ENCODE measurements at places on chromosomes 3 and 15.

DNA sequence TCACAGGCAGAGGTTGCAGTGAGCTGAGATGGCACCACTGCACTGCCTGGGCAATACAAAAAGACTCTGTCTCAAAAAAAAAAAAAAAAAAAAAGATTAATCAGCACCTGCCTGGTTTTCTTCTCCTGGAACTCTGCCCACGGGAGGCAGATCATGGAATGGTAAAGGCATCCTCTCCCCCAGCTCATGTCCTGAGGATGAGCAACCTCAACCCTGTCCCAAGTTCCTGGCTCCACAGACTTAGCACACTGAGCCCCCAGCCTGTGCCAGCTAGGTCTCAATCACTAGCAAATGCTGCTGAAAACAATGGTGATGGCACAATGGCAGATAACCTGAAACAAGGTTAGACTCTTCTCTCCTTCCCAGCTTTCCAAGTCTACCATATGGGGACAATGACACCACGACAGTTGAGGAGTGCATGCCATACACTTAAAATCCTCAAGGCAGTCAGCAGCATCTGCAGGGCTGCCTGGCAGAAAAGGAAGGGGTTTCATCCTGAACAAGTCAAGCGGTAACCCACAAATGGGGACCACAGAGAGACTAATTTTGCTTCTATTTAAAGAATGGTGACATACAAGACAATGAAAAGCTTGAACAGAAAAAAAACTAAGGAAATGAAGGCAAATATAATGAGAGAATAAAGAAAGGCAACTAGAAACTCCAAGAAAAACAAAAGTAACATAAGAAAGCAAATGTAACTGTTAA is 4.8 kb downstream of the CLN6 start:
- DNase-seq = no peak

- DNase-seq = no peak
Observed at GRCh38 chr3:38634111-38634510, 15.4 kb downstream of the SCN5A start.

GRCh38 chr3:50383750-50384149 is 24.4 kb upstream of the TMEM115 start:
- no peak for DNase-seq

DNA sequence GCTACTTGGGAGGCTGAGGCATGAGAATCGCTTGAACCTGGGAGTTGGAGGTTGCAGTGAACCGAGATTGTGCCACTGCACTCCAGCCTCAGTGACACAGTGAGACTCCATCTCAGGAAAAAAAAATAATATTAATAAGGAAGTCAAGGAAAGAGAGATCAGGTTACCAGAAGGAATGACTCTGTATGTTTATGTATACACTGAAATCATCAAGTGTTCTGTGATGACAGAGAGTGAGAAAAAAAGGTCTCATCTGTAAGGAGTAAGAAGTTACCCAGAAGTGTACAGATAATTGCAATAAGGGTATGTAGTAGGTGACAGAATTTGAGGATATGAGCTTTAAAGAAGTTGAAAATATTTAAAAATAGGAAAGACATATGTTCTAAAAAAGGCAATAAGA is 4.3 kb upstream of the CCDC50 start:
- DNase-seq = no peak

DNA sequence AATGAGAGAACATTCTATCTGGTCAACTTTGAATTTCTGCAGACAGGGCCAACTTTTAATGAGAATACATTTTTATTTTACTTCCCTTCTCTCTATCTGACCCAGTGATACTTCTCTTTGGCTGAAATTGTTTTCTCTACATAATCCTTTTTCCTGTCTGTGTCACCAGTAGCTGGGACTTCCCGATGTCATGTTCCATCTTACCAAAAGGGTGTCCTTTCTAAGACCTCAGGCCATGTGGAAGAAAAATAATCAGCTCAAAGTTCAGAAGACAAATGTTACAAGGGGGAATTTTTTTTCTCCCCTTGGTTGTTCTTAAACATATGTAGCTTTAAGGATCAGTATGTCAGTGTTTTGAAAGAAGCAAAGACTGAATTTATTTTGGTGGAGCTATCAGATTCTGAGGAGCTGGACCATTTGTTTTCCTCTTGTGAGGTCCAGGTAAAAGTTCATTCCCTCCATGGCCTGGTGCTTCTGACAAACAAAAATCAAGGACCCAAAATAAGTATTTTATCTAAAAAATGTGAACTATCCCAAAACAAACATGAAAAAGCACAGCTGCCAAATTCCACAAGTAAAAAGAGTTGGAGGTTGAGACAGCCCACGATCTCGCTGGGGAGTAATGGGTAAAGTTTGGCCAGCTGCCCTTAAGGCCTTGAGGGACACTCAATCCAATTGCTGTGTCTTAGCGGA is 859.4 kb upstream of the NR2F2 start:
- no peak for DNase-seq

GRCh38 chr3:154931484-154931883 is 148.6 kb upstream of the MME start:
- DNase-seq = no peak

DNA sequence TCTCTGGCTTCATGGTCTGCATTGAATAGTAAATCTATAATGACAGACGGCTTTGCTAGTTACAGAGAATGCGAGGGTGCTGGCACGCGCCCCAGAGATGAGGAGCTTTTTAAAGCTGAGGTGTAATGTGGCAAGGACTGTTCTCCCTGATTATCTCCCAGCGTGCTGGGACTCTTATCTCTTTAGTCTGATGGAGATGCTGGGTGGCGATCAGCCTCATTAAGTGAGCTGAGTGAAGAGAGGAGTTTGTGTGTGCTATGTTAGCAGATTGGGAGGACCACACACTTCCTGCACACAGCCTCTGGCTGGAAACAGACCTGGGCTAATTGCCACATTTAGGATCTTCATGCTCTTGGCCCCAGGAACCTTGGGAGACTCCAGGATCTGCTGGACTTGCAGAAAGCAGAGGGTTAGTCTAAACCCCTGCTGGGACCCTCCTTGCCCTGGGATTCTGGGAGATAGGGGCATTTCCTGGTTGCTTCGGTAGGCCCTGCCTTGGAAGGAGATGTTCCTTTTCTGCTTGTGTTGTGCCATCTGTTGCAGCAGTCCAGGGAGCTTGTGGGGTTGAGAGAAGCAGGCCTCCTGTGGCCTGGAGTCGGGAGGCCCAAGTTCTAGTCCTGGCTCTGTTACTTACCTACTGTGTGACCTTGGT is 15.0 kb downstream of the PDIA5 start:
- DNase-seq = no peak

DNA sequence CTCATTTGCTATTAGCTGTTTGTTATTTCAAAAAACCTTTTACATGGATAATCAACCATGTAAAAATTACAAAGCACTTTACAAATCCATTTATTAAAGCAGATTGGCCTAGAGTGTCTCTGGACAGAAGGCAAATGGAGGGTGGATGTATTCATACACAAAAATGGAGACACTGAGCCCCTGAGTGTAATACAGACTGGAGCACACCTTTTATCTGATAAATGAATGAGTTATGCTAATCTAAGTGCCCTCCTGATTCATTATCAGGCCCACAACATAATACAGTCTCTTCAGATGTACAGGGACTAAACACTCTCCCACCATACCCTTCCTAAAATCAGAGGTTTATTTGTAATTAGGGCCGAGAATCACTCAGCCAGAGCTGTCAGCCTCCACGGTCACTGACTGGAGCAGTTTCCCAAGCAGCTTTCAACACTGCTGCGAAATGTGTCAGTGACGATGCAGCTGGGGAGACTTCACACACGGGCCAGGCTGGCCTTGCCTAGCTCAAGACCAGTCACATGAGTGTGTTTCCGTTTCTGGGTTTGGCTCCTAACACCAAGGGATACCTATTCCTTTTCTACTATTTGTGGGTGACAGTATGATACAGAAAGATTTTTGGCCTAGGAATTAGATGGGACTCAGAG is 271.8 kb downstream of the ZIC1 start:
- DNase-seq = peak; percentile 17

GRCh38 chr3:64806668-64807605 is 119.1 kb upstream of the ADAMTS9 start:
- no peak for DNase-seq

DNA sequence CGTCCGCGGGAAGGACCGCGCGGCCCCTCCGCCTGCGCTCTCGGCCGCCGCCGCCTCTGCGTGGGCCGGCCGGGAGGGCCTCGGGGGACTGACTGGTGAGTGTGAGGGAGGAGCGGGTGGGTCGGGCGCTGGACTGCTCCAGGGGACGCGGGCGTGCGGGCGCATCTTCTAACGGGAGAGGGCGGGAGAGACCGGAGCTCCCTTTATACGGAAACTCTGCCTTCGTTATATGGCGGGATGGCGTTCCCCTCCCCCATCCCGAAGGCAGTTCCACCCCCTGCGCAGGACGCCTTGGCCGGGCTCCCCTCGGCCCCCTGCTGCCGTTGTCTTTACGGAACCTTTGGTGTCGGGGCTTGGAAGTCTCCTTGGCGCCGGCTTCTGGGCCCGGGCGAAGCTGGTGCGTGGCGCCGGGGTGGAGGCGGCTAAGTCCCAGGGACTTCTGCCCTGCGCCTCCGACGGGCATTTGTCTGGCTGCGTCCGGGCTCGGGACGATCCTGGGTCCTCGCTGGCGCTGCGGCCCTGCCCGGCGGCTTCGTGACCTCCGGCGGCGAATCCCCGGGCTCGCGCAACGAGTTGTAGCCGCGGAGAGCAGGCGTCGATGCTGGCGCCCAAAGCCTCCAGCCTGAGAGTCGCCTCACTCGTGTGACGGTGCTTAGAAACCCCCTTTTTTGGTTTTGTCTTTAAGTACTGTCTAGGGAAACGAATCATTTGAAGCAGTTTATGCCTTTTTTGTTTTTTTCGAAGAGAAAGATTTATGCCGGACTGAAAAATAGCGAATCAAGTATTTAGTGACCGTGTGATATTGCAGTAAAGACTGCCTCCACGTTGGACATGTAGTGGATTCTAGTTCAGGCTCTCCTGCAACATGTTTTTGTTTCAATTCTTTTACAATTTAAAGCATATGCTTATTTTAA is 623 bp downstream of the ZNF639 start:
- DNase-seq = peak; percentile 54

DNA sequence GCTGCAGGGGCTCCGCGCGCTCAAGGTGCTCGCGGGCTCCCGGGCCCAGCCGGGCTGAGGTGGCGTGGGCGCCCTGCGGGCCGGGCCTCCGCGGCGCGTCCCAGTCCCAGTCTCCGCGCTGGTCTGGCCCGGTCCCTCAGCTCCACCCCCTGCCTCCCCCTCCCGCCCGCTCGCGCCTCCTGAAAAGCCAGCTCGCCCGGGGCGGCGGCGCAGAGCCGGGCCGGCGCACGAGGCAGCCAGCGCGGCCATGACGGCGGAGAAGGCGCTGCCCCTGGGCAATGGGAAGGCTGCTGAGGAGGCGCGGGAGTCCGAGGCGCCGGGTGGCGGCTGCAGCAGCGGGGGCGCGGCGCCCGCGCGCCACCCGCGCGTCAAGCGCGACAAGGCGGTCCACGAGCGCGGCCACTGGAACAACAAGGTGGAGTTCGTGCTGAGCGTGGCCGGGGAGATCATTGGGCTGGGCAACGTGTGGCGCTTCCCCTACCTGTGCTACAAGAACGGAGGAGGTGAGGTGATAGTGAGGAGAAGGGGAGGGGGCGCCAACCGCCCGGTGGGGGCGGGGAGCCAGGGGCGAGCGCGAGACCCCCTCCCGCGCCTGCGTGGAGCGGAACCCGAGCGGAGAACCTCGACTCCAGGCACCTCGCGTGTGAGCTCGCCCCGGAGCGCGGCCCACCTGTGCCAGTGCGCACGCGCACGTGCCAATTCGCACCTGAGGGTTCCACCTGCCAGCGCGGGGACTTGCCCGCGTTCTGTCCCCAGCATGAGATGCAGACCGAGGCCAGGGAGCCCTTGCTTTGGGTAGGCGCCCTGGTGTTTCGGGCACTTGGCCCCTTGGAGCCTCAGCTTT is at the start of gene SLC6A11:
SLC6A11 (plus strand) TSS at position 210 of the 844 bp plus-strand sequence; CDS start at position 248, 38 bp downstream.
- DNase-seq = peak; percentile 1

- no peak for DNase-seq
Observed at GRCh38 chr3:115293321-115293720, 146.2 kb upstream of the ZBTB20 start.

DNA sequence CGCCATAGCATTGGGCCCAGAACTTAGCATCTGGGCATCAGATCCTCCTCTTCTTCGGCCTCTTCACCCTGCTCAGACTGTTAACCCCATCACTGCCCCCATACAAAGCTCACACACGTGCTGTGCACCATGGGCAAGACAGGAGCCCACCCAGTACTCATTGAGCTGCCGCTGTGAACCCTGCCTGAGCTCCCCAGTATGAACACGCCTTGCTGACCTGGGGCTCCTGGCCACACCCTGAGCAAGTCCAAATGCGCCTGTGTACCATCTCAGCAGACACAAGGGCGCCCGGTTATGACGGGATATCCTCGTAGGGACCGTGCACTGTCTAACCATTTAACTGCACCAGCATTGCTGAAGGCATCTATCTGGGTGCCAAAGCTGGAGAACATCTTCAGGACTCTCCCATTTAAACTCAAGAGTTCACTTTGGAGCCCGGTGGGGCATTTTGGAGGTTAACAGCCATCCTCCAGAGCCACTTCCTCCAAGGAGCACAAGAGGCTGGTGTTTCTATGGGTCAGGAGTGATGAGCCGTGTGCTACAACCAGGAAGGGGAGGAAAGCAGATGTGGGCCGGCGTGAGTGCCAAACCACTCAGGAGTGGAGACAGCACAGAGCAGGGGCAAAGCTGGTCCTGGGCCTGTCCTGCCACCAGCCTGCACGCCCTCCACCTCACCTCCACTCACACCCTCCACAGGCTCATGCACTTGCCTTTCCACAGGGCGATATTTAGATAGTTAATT is 12.1 kb downstream of the PRR23E start:
- DNase-seq = no peak

DNA sequence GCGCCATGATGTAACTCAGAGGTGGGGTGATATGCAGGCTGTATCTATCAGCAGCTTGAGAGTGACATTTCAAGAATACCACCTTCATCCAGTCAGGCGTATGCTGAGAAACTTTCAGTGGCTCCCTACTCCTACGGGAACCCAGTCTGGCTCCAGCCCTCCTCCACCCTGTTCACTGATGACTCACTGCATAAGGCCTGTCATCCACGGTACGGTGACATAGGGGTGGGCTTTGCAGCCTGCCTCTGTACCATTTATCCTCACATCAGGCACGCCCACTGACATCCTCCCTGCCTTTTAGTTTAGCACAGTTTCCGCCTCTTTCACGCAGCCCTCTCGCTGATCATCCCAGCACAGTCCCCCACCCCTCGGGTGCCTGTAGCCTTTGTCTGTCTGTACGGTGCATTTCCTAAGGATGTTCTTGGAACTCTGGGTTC is 11.7 kb downstream of the PXYLP1 start:
- DNase-seq = no peak

GRCh38 chr15:31271711-31272557 is 54.7 kb upstream of the KLF13 start:
- no peak for DNase-seq

DNA sequence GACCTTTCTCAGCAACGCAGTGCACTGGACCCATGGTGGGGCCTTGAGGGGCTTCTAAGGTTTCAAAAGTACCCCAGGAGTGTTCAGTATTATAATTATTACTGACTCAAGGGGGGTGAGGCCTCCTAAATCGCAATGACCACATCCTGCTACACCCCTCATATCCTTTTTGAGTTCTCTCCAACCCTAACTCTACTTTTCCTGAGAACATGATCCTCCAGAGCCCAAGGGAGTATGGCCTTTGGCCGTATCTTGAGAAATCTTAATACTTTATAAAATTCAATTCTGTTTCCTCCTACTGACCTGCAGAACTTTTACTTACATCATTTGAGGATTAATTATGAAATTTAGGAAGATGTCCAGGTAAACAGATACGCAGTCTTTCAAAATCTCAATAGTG is 30.4 kb upstream of the RARRES1 start:
- DNase-seq = no peak

Measured in left renal cortex interstitium (tissue), 4 donors.